Vagina (tissue), 2 donors: ENCODE measurements at places on chromosomes 3 and 15.

GRCh38 chr3:159798951-159799350 is 189.7 kb upstream of the IL12A start:
- DNase-seq, result no peak

DNA sequence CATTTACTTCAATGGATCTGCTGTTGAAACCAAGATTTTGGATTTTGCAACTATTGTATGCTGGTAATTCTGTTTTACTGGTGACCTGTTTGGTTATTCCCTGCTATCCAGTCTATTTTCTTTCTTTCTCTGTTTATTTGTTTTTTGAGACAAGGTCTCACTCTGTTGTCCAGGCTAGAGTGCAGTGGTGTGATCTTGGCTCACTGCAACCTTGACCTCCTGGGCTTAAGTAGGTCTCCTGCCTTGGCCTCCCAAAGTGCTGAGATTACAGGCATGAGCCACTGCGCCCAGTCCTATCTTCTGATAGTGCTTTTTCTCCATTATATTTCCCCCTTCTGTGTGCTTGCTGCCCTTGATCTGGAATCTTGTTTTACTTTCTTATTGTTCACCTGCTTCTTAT is 15.6 kb downstream of the USP13 start:
- no peak for DNase-seq

- DNase-seq, result no peak
Measured at GRCh38 chr3:14133876-14134275, 9.0 kb downstream of the TMEM43 start.

DNA sequence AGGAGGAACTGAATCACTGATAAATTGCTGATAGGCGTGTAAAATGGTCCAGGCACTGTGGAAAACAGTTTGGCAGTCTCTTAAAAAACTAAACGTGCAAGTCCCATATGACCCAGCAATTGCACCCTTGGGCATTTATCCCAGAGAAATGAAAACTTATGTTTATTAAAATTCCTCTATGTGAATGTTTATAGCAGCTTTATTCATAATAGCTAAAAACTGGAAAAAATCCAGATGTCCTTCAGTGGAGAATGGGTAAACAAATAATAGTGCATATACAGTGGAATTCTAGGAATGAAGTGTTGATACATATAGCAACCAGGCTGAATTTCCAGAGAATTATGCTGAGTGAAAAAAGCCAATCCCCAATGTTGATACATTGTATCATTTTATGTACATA is 482.2 kb upstream of the PDZRN3 start:
- no peak for DNase-seq

GRCh38 chr15:70853318-70853972 is 512 bp downstream of the LARP6 start:
- no peak for DNase-seq

GRCh38 chr15:57505056-57505715 is 86.5 kb upstream of the MYZAP start:
- no peak for DNase-seq

DNA sequence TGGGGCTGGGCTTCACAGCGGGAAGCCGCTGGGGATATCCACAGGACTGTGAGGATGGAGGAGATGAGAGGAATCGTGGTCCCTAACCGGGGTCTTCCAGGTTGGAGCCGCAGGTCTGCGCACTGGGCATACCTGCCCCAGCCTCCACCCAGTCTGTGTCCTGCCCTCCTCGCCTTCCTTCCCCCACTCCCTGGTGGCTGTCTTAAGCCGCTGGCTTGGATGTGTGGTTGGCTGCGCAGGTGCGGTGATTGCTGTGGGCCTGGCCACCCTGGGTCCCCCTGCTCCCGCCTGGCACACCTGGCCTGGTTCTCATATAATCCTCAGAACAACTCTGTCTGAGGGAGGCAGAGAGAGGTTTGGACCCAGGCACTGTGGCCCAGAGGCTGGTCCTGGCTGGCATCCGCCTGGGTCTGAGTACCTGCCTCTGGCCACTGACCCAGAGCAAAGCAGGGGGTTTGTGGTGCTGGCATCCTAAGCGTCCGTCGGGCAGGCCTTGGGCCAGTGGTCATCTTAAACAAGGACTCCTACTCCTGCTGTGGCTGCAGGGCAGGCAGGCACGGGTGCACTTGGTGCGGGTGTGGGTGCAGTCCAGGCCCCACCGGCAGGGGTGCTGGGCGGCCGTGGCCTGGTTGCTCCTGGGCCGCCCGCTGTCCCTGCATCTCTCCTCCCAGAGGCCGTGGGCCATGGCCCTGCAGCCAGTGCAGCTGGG is 18.7 kb downstream of the PLXNA1 start:
- no peak for DNase-seq

DNA sequence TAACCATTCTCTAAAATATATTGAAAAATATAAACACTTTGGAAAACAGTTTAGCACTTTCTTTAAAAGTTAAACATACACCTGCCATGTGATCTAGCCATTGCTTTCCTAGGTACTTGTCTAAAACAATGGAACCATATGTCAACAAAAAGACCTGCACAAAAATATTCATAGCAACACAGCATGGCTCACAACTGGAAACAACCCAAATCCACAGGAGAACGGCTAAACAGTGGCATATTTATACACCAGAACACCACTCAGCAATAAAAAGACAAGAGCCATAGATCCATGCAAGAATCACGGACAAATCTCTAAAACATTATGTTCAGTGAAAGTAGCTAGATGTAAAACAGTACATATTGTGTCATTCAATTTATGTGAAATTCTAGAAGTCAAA is 221.3 kb upstream of the UBE2E2 start:
- DNase-seq, result no peak
